Activated T-helper 1 cell treated with anti-CD3 and anti-CD28 coated beads, Interleukin-12 subunit alpha, Interleukin-12 subunit beta, Interleukin-2, Interleukin-4 antibody, amounts not matched to agents 30 ng/mL and 10 ng/mL and 1 ng/mL, durations not matched to agents 14 hours and 24 hours and 36 hours (primary cell): ENCODE measurements at places on chromosomes 6 and 20.

DNA sequence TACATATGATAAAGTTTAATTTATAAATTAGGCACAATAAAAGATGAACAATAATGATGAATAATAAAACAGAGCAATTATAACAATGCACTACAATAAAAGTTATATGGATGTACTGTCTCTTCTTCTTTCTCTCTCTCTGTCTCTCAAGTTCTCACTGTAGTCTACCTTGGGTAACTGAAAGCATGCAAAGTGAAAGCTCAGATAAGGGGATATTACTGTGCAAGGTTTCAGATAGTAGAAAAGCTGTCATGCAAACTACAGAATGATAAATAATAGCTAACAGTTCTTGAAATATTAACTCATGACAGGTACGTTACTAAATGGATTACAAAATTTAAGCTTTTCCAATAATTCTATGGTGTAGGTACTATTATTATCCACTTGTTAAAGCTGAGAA, 311.9 kb upstream of the PRDM1 start:
- no peak for DNase-seq
- H3K27ac ChIP-seq, result no peak overlapping the region
- H3K27me3 ChIP-seq, result no peaks in the 10 kb centered on the region
- peaks cover 11% of the 10 kb centered on the region for H3K36me3 ChIP-seq

DNA sequence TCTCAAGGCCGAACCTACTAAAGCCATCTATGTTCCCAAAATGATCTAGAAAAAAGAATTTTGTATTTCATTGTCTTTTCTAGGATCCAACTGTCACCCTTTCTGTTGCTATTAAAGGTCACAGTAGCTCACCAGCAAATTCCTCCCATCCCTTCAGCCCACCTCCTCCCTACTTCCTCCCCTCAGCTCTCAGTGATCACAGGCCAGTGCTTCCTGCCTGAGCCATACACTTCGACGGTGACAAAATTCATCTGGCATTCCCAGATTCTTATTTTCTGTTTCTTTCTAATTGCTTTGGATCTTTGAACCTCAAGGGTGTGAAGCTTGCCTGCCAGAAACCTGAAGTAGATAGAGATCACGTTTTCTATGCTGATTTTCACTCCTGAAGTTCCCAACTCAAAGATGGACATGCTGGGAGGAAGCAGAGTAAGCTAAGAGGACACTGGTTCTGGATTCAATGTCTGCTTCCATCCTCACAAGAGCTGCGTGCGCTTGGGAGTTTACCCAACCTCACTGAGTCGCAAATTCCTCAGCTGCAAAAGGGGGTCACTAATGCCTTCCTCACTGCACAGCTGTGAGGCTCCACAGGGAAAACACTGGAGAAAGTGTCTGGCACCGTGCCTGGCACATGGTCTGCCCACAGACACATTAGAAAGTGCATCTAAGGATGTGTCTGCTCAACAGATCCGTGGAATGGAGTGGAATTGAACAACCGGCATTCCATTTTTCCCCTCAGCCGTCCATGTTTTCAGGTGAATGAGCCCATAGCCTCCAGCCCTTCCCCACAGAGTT, 34.5 kb downstream of the MDGA1 start:
- H3K4me3 ChIP-seq, result no peak overlapping the region
- no peak overlapping the region for H3K27ac ChIP-seq
- no peaks in the 10 kb centered on the region for H3K4me1 ChIP-seq
- no peak for DNase-seq

GRCh38 chr6:20554326-20554725, 20.1 kb downstream of the CDKAL1 start:
- H3K27me3 ChIP-seq, result no peaks in the 10 kb centered on the region
- H3K27ac ChIP-seq, result no peak overlapping the region
- H3K4me3 ChIP-seq, result no peak overlapping the region
- peaks cover 6% of the 10 kb centered on the region for H3K4me1 ChIP-seq
- DNase-seq, result no peak

DNA sequence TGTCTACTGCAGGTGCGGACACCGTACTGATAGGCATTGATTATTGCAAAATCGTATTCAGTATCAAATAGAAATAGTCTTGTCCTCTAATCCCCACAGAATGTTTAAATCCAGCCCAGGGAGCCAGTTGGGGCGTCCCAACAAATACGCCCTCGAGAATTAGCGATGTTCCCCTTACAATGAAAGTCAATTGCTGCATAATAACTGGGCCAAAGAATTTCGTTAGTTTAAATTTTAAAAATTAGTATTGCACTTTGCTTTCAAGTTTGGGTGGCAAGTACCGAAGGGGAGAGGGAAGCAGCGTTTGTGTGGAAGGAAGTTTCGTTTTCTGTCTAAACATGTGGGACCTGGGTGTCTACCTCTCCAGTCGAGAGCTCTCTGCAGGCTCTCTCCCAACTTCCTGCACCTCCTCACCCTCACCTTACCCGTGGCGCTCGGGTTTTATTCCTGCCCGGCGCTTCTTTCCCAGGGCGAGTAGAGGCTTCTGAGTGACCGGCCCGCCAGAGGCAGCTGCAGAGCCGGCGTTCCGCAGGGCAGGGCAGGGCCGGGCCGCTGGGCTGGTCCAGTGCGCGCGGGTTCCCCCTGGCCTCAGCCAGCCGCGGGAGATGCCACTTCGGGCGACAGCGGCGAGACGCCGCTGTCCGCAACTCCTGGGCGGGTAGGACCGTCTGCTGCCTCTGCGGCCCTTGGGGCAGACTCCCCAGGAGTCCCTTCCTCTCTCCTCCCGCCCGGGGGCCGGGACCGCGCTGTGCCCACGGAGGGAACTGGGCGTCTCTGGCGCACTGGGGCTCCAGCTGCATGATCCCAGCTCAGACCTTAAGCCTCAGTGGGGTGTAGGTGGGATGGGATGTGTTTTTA, 862 bp upstream of the TFAP2C start:
- peak overlapping the region; percentile 50 for H3K27ac ChIP-seq
- H3K4me1 ChIP-seq, result no peaks in the 10 kb centered on the region
- no peaks in the 10 kb centered on the region for H3K36me3 ChIP-seq
- H3K4me3 ChIP-seq, result peak overlapping the region; percentile 33

- no peak for DNase-seq
- peaks cover 2% of the 10 kb centered on the region for H3K27me3 ChIP-seq
- H3K27ac ChIP-seq, result no peak overlapping the region
- no peaks in the 10 kb centered on the region for H3K4me1 ChIP-seq
- no peaks in the 10 kb centered on the region for H3K36me3 ChIP-seq
Measured at GRCh38 chr20:2420510-2420909, 39.8 kb downstream of the TGM6 start.

GRCh38 chr6:106184629-106185028, 98.5 kb downstream of the PRDM1 start:
- H3K27ac ChIP-seq, result no peak overlapping the region
- DNase-seq, result no peak
- peaks cover 70% of the 10 kb centered on the region for H3K4me1 ChIP-seq
- peaks cover 19% of the 10 kb centered on the region for H3K36me3 ChIP-seq
- no peak overlapping the region for H3K4me3 ChIP-seq

GRCh38 chr20:33176101-33176500, 8.1 kb downstream of the BPIFA2 start:
- H3K4me1 ChIP-seq, result no peaks in the 10 kb centered on the region
- H3K27me3 ChIP-seq, result peaks cover 2% of the 10 kb centered on the region
- no peak for DNase-seq
- H3K36me3 ChIP-seq, result peaks cover 2% of the 10 kb centered on the region
- H3K27ac ChIP-seq, result no peak overlapping the region

DNA sequence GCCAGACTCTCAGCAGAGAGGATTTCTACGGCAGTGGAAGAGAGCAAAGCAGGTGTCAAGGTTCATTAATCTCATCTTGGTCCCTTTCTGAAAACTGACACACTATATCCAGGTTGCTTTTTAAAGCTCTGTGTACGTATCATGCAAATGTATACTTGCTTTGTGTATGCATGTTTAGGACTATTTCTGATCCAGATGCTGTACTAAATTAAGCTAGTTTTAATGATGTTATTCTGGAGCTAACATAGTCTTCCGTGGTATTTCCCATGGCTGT, 59.2 kb upstream of the SNX9 start:
- no peak for DNase-seq
- H3K4me1 ChIP-seq, result peaks cover 80% of the 10 kb centered on the region
- H3K27ac ChIP-seq, result peak overlapping the region; percentile 98
- peak overlapping the region; percentile 34 for H3K4me3 ChIP-seq

- no peak overlapping the region for H3K27ac ChIP-seq
- H3K27me3 ChIP-seq, result no peaks in the 10 kb centered on the region
- H3K36me3 ChIP-seq, result peaks cover 9% of the 10 kb centered on the region
- peaks cover 33% of the 10 kb centered on the region for H3K4me1 ChIP-seq
- DNase-seq, result no peak
Measured at GRCh38 chr6:118639054-118639964, 12.1 kb downstream of the CEP85L start.

- DNase-seq, result no peak
- no peak overlapping the region for H3K27ac ChIP-seq
- H3K36me3 ChIP-seq, result no peaks in the 10 kb centered on the region
- H3K4me3 ChIP-seq, result no peak overlapping the region
Measured at GRCh38 chr20:6168204-6168603, 45.4 kb upstream of the FERMT1 start.

DNA sequence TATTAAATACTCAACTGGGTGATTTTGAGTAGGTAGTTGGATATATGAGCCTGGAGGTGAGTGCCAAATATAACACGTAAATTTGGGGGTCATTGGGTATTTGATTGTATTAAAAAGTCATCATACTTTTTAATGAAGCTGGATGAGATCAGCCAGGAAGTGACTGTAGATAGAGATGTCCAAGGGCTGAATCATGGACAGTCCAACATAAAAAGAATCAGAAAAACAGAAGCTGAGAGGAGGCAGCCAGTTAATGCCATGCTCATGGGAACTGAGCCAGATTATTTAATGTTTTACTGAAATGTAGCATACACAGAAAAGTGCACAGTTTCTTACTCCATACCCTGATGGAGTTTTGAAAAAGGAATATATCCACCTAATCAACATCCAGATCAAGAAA, 435.5 kb upstream of the PLCB4 start:
- no peak overlapping the region for H3K4me3 ChIP-seq
- DNase-seq, result no peak
- no peaks in the 10 kb centered on the region for H3K36me3 ChIP-seq
- no peaks in the 10 kb centered on the region for H3K27me3 ChIP-seq
- no peak overlapping the region for H3K27ac ChIP-seq

GRCh38 chr6:82875573-82876185, 190.0 kb downstream of the UBE3D start:
- H3K4me1 ChIP-seq, result no peaks in the 10 kb centered on the region
- DNase-seq, result no peak
- H3K27me3 ChIP-seq, result peaks cover 3% of the 10 kb centered on the region
- no peak overlapping the region for H3K27ac ChIP-seq

DNA sequence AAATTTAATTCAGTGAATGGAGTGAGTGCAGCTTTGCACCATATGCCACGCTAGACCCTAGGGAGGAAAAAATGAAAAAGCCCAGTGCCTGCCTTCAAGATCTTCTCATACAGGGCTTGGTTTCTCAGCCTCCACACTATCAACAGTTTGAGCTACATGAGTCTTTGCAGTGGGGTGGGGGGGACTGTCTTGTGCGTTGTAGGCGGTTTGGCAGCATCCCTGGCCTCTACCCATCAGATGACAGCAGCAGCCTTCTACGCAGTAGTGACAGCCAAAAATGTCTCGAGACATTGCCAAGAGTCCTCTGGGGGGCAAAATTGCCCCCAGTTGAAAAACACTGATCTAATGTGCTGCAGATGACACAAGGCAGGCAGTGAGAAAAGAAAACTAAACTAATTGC, 6.2 kb downstream of the CDH22 start:
- no peak overlapping the region for H3K27ac ChIP-seq
- peaks cover 45% of the 10 kb centered on the region for H3K27me3 ChIP-seq
- peaks cover 7% of the 10 kb centered on the region for H3K4me1 ChIP-seq
- no peak overlapping the region for H3K4me3 ChIP-seq
- no peak for DNase-seq
- no peaks in the 10 kb centered on the region for H3K36me3 ChIP-seq

- DNase-seq, result no peak
- no peak overlapping the region for H3K4me3 ChIP-seq
- H3K4me1 ChIP-seq, result peaks cover 4% of the 10 kb centered on the region
- no peak overlapping the region for H3K27ac ChIP-seq
- H3K27me3 ChIP-seq, result no peaks in the 10 kb centered on the region
Measured at GRCh38 chr6:107105511-107106116, 9.7 kb downstream of the BEND3 start.

DNA sequence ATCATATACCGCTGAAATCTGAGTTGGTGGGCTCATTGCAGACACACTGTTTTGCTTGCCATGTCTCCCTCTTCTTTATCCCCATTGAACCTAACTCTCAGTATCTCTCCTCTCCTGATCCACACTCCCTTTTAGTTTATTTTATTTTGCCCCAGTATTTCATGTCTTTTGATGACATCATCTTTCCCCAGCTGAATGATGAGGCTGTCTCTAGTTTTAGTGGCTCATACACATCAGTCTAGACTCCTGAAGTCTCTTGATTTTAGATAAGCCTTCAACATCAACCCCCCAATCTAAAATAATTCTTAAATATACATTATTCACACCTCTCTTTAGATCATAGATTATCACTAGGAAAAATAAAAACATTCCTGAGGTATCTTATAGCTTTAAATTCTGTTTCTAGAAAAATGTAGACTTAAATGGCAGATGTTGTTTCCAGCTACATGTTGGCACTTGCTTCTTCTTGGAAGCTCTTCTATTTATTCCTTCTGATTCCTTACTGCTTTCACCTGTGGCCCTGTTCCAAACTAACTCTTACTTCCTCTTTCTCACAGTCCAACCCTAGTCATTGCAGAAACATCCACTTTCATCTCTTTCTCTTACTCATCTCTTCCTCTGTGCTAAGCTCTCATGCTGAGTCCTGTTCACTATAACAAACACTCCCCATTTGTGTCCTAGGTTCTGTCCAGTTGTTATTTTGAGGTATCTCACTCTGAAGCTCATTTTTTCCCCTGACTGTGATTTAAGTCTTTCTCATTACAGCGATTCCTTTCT, 191.9 kb upstream of the SLC35B3 start:
- no peaks in the 10 kb centered on the region for H3K36me3 ChIP-seq
- H3K27ac ChIP-seq, result no peak overlapping the region
- no peak overlapping the region for H3K4me3 ChIP-seq
- no peaks in the 10 kb centered on the region for H3K27me3 ChIP-seq

DNA sequence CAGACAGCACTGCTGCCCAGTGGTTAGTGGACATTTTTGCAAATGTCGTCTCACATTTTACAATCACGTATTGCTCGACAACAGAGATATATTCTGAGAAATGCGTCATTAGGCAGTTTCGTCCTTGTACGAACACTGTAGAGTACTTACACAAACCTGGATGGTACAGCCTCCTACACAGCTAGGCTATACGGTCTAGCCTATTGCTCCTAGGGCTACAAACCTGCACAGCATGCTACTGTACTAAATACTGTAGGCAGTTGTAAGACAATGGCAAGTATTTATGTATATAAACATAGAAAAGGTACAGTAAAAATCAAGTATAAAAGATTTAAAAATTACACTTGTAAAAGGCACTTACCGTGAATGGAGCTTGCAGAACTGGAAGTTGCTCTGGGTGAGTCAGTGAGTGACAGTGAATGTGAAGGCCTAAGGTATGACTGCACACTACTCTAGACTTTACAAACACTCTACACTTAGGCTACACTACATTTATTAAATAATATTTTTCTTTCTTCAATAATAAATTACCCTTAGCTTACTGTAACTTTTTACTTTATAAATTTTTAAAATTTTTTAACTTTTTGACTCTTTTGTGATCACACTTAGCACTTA, 43.1 kb downstream of the ALDH5A1 start:
- DNase-seq, result no peak
- H3K4me3 ChIP-seq, result no peak overlapping the region
- H3K36me3 ChIP-seq, result no peaks in the 10 kb centered on the region
- H3K4me1 ChIP-seq, result no peaks in the 10 kb centered on the region
- H3K27ac ChIP-seq, result no peak overlapping the region
